ENCODE measurements at places on chromosomes 12 and 14.

DNA sequence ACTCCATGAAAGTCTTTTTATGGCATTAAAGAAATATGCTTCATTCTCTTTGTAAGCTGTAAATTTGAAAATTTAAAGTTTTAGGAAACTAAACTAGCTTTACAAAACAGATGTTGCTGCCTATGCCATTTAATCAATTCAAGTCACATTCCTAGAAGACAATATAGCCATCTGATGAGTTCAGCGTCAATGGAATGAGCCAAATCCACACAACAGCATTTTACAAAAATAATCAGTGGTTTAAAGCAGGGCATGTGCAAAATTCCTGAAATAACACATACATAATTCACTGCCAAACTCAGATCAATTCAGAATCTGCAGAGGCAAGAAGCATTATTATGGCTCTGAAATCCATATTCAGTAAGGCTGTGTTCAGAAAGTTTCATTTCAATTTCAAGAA, 75.6 kb downstream of the MED13L start:
- peak; percentile 13 for DNase-seq

DNA sequence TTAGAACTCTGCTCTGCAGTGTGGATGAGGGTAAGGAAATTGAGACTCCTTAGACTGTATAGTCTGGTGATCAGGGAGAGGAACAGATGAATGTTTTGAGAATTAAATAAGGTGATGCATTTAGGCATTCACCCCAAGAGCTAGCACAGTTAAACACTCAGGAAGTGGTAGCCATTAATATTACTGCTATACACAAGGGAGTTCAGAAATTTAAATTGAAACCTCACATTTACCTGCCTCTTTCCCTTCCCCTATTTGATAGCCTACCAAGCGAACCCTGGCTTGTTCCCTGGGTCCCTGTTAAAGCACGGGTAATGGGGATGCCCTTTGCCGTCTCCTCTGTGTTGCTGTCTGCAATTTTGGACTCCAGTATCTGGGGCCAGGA, 18.2 kb downstream of the WNT5B start:
- DNase-seq: no peak

DNA sequence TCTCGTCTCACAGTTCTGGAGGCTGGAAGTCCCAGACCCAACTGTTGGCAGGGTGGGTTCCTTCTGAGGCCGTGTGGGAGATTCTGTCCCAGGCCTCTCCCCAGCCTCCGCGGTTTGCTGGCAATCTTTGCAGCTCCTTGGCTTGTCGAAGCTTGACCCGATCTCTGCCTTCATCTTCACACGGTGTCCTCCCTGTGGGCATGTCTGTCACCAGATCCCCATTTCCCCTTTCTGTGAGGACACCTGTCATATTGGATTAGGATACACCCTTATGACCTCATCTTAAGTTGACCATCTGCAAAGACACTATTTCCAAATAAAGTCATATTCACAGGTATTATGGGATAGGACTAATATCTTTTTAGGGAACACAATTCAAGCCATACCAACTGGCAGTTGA, 22.6 kb upstream of the LRP1-AS start:
- DNase-seq: no peak

- DNase-seq: peak; percentile 97
These were observed 21.1 kb upstream of the LGALS3 start for GRCh38 chr14:55107766-55108554.

DNA sequence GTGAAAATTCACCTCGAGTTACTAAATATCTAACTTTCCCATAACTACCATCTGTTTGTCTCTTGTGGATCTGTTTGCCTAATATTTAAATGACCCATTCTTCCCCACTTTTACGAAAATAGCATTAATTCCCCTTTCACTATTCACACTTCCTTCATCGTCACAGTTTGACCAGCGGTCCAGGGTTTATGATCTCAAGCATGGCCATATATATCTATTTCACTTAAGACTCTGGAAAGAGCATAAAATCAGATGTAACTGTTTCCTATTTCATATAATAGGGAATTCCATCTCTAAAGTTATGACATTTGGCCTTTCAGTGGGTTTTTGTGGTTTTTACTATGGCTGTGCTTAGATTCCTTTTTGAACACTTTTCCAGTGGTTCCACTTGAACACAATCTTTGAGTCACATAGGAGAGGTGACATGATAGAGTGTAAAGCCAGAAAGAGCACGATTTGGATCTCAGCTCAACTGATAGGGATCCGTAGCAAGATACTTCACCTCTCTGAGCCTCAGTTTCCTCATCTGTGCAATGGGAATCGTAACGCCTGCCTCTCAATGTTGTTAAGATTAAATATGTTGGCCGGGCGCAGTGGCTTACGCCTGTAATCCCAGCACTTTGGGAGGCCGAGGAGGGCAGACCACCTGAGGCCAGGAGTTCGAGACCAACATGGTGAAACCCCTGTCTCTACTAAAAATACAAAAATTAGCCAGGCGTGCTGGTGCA, 754 bp upstream of the BCL2L14 start:
- DNase-seq: no peak

DNA sequence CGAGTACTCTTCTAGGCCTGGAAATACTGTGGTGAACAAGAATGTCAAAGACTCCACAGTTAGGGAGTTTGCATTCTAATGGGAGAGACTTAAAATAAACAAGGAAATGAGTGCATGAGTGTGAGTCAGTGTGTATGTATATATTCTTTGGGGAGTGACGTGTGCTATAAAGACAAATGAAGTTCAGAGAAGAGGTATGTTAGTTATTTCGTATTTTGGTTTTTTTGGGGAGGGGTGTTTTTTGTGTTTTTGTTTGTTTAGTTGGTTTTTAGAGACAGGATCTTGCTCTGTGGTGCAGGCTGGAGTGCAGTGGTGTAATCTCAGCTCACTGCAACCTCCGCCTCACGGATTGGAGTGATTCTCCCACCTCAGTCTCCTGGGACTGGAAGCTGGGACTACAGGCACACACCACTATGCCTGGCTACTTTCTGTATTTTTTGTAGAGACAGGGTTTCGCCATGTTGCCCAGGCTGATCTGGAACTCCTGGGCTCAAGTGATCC, 74.3 kb downstream of the SRGAP1 start:
- DNase-seq: peak; percentile 32

DNA sequence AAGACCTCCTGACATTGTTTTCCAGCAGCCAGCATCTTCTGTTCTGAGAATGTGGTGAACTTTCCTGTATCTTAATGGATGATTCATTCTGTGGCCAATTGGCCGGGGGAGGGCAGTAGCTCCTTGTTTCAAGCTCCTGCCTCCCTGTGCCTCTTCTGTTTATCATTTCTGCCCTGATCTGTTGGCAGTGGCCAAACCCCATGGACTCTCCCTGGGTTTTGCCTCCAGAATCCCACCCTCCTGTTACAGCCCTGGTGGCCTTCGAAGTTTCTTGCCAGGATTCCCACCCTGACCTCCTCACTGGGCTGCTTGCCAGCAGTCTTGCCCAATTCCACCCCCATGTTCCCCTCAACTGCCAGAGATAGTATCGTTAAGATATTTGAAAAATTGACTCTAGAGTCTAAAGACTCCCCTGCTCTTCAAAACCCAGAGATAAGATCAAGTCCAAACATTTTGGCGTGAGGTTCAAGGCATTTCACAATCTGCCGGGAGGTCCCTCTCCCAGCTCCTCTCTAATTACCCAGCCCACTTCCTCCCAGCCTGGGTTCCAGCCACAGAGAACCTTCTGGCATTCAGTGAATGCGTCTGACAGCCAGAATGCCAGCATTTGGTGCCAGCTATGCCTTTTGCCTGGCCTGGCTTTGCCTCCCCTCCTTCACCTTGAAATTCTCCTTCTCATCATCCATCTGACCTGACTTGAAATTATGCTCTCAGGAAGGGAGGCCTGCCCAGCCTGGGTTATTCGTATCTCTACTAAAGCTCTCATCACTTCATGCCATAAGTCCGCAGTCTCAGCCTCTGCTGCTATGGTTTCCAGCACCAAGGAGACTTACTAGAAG, 37.7 kb upstream of the TXNRD1 start:
- peak; percentile 94 for DNase-seq

- no peak for DNase-seq
These were observed 272 bp downstream of the TBX3 start for GRCh38 chr12:114683709-114684097.

DNA sequence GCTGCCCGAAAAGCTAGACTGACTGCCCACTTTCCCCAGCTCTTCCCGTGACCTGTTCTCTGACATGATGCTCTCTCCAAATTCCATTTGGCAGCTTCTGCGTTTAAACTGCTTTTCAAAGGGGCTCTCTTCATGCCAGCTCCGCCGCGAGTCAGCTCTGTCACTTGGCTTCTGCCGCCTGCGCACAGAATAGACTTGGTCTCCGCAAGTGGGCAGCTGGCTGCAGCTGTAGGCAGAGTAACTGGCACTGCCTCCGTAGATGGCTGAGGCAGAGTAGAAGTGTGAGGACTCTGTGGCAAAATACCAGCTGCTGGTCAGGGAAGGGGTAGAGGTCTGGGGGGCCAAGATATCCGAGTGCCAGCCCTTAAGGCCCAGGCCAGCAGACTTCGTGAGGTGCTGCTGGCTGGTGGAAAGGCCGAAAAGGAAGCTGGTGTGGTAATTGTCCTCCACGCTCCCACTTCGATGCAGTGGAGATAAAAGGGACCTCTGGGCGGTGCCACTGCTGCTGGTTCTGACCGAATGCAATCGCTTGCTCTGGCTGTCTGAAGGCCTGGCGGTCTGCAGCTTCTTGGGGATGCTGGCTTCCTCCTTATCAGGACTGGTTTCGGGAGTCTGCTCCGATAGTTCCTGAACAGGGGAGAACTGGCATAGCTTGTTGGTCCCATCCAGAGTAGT, 85.7 kb downstream of the DUSP16 start:
- DNase-seq: no peak

DNA sequence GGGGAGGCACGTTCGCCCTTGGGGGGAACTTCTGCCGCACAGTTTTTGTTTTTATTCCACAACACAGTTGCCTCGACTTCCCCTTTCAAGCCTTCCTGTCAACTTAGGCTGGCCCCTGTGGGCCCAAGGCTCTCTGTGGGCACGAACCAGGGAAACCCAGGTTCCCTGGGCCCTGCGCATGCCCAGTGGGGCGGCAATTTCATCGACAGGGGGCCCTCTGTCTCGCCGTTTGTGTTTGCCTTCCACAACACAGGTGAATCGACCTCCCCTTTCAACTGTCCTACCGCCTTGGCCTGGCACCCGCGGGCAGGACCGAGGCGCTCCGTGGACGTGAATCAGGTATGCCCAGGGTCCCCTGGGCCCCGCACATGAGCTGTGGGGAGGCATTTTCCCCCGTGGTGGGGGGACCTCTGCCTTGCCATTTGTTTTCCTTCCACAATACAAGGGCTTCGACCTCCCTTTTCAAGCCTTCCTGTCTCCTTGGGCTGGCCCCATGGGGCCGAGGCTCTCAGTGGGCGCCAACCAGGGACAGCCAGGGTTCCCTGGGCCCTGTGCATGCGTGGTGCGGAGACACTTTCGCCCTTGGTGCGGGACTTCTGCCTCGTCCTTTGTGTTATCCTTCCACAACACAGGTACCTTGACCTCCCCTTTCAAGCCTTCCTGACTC, 354.0 kb downstream of the ALG10 start:
- no peak for DNase-seq

DNA sequence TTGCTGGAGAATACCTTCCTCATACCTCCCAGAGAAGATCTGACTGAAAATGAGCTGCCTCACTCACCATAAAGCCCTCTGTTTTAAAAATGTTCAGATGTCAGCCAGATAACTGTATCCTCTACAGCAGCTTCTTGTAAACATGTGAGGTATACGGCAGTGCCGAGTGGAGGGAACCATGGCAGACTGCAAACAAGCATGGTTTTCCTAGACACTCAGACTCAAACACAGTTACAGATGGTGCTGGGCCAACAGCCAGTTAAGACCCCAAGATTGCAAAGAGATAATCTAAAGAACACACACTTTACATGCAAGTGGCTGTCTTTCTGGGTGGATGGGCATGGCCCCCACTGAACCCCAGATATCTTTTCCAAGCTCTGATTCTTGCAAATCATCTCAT, 16.6 kb upstream of the CCDC177 start:
- no peak for DNase-seq

- peak; percentile 38 for DNase-seq
These were observed 197.4 kb upstream of the PRMT8 start for GRCh38 chr12:3293446-3294161.

GRCh38 chr14:102318781-102319276, 717 bp upstream of the ZNF839 start:
- DNase-seq: no peak

DNA sequence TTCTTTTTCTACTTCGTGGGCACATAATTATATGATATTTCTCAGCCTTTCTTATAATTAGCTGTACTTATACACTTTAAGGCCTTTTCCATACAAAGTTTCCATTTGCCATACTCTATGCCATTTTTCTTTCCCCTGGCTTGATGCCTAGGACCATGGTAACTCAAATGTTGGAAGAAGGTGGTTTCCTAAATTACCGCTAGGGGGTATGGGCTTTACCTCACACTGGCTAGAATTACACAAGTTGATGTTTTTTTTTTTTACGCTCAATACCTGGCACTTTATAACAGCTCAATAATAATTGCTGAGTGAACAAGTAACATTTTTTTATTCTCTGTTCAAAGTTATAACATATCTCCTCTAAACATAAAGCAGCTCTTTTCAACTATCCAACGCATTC, 306.8 kb upstream of the LRFN5 start:
- DNase-seq: no peak

DNA sequence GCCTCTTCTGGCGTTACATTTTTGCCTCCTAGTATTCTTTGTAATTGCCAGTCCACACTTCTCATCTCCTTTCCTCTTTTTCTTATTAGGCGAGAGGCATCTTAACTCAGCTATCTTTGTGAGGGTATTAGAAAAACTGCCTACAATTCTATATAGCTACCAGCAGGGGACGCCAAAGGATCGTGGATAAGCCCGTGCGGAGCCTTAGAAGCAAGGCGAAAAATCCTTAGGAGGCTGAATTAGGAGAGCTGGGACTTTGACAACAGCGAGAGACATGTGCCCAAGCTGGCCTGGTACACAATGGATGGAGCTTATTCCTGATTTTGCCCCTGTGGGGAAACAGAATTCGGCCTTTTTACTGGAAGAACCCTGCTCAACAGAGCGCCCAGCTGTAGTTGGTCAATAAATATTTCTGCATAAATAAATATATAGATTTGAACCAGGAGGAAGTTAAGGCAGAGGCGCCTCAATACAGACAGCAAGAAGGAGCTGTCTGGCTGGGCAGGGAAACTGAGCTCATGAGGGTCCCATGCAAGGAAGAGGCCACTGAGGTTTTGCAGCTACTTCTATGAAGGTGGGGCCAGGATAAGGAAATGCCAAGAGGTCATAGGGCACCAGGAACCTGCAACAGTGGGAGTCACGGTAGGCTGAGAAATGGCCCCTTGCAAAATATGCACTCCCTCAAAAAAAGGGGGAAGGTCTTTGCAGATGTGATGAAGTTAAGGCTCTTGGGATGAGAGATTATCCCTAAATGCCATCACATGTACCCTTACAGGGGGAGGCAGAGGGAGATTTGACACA, 14.6 kb upstream of the RBM19 start:
- DNase-seq: peak; percentile 77
